ENCODE measurements at places on chromosomes 12 and 14.

GRCh38 chr14:69519204-69520100 lies 34.9 kb downstream of the PLEKHD1 start:
- no peak for DNase-seq

DNA sequence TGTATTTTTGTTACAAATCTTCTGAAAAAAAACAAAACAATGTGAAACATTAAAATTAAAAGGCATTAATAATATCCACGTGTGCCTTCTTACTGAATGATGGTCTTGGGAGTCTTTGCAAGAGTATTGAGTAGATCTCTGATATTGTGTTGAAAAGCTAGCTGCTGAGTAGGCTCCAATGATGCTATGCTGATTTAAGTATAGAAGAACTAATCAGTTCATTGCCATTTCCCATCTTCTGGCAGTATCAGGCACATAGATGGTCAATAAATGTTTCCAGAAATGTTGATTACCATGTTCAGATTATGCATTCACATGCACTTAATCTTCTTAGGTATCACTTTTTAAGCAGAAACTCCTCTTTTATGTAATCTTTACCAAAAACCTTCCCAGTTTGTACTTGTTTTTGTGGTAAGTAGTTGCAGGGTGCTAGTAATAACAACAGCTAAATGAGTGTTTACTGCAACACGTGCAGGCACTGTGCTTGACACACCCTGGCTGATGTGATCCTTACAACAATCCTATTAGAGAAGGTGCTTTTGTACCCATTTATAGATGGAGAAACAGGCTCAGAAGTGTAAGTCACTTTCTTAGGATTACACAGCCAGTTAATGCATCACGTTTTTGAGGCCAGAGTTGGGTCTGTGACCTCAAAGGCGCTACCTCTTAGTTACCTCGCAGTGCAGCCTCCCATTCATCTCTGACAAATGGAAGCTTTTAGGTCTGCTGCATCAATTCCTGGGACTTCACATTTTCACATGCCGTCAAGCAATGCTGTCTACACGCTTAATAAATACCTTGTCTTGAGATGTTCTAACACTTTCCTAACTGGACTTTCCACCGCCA lies 46.9 kb downstream of the EID3 start:
- no peak for DNase-seq

- DNase-seq = no peak
Observed at GRCh38 chr14:33985242-33985641, 34.4 kb upstream of the EGLN3 start.

- peak; percentile 69 for DNase-seq
Observed at GRCh38 chr14:100221533-100222223, 17.3 kb upstream of the YY1 start.

DNA sequence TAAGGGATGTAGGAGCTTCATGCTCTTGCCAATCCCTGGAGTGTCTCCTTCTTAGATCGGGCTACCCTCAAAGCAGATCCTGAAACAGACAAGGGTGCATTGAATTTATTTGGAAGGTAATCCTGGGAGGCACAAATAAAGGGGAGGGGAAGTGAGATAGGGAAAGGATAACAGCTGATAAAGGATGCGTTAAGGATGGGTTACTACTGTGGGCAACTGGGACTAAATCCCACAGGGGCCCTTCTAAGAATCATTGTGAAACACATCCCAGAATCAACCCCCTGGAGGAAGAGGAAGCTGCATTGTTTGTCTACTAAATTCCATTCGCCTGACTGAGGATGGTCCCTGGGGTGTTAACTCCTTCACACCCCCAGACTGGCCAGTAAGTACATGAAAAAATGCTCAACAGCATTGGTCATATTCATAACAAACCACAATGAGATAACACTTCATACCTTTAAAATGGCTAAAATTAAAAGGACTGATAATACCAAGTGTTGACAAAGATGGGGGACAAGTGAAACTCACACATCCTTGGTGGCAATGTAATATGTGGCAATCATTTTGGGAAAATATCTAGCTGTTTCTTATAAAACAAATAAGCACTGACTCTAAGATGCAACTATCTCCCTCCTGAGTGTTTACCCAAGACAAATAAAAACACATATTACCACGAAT lies 37.0 kb upstream of the CMKLR1 start:
- DNase-seq = no peak

- no peak for DNase-seq
Observed at GRCh38 chr12:53737093-53737808, 10.0 kb upstream of the CALCOCO1 start.

DNA sequence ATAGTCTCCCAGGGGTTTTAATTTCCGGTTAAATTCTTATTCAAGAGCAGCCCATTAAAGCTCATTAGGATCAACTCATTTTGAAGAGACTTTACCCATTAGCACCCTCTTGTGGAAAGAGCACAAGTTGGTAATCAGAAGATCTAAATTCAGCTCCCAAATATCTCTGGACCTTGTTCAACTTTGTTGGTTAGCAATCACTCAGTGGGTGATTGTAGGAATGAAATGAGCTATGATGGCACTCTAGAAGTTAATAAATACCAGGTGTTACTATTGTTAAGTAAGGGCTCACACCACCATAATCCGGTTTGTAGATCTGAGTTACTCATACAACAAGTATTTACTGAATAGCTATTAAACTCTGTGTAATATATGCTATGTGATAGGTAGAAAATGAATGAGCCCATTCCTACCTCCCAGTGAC lies 42.9 kb downstream of the TRIP11 start:
- DNase-seq = no peak

- no peak for DNase-seq
Observed at GRCh38 chr14:66944872-66945271, 244.4 kb upstream of the GARIN2 start.

DNA sequence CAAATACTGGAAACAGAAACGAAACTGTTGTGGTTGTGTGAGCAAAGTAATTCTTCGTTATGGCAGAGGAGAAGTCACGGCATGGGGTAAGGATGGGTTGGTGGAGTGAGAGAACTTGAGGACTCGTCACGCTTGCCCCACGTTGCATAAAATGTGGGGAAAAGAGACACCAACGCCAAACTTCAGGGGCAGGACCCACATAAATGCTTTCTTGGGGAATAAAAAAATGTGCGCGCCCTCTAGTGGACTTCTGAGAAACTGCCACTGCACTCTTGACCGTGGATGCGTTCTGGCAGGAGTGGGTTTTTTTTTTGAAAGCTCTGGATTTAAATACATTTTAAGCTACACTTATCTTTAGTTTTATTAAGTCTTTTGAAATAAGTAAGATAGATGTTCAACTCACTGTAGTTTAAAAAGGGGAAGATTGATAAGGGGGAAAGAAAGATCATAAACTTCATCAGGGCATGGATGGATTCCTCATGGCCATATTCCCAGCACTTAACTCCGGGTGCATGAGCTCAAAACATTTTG lies 4.1 kb upstream of the IGF1 start:
- no peak for DNase-seq

GRCh38 chr12:2551412-2551900 lies 243.3 kb upstream of the FKBP4 start:
- DNase-seq = no peak

DNA sequence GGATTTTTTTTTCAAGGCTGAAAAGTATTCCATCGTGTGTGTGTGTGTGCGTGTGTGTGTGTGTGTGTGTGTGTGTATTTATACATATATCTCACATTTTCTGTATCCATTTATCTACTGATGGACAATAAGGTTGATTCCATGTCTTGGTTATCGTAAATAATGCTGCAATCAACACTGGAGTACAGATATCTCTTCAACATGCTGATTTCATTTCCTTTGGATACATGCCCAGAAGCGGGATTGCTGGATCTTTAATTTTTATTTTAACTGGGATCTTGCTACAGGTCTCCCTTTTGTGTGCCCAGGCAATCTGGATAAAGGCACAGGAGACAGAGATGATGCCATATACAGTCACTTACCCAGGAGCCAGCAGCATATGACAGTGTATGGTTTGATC lies 338.1 kb downstream of the SOX5 start:
- DNase-seq = no peak

DNA sequence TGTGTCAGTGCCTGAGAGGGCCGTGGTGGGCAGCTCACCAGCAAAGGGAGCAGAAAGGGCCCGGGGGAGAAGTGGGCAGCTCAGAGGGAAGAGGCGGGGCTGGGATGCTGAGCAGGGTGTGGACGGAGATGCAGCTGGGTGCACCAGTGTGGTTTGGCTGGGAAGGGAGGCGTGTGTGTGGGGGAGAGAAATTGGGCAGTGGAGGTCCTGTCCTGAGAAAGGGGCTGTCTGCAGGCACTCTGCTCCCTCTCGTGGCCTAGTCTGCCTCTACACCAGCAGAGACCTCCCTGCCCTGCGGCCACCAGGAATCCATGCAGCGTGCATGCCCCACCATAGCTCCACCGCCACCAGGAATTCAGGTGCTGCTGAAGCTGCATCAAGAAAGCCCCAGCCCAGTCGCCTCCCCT lies 6.4 kb downstream of the TMEM121 start:
- DNase-seq = peak; percentile 57

GRCh38 chr12:105235281-105235731 lies 668 bp downstream of the APPL2 start:
- DNase-seq = no peak

- no peak for DNase-seq
Observed at GRCh38 chr12:27213830-27214787, 30.0 kb upstream of the STK38L start.

GRCh38 chr12:39586816-39587215 lies 32.8 kb downstream of the ABCD2 start:
- no peak for DNase-seq

GRCh38 chr12:6264402-6265037 lies 46.0 kb upstream of the PLEKHG6 start:
- DNase-seq = no peak

DNA sequence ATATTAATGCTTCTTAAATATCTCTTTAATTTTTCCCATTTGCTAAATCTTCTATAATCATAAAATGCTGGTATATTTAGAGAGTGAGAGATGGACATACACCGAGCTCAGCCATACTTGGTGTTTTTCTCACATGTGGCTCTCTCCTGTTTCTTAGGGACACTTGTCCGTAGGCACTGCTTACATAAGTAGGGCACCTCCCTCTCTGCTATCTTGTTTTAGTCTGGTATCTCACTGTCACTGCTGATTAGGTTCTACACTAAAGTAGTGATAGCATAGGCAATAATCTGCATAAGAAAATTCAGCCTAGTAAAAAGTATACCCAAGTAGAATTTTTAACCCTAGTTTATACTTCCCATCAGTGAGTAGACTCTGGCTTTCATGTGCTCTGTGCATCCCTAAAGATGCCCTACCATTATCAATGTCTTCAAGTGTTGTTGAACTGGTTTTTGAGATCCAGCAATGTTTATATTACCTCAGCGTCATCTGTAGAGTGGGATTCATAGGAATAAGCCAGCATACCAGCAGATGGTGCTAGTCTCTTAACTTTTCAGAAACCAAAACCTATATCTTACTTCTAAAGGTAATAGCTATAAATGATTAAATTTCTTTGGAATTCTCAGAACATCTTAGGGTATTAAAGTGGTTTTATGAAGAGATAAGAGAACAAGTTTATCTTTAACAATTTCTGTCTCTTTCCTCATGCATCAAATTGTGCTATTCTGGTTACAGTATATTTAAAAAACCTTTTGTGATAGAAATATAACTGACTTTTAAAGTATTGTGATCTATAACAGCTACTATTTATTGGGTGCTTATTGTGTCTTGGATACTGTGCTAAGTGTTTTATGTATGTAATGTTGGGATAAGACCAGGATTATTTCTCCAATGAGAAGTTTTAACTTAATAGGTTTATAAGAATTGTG lies 32.9 kb downstream of the ARID2 start:
- no peak for DNase-seq

- DNase-seq = no peak
Observed at GRCh38 chr12:103969391-103969790, 3.7 kb downstream of the TDG start.

DNA sequence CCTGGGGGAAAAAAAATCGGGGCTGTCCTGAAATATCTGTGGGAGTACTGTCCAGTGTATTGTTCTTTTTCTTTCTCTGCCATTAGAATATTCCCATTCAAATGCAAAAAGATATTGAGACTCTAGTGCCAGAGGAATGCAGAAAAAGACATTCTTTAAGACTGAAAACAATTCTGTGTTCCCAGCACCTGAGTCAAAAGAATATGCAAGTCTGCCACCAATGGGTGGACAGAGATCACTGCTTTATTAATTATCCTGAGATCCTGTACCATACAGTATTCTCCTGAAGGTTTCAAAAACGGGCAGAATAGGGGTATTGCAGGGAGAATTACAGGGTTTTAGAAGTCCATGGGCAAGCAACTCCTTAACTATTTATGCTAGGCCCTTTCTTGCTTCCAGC lies 361.8 kb downstream of the C12orf50 start:
- DNase-seq = no peak

DNA sequence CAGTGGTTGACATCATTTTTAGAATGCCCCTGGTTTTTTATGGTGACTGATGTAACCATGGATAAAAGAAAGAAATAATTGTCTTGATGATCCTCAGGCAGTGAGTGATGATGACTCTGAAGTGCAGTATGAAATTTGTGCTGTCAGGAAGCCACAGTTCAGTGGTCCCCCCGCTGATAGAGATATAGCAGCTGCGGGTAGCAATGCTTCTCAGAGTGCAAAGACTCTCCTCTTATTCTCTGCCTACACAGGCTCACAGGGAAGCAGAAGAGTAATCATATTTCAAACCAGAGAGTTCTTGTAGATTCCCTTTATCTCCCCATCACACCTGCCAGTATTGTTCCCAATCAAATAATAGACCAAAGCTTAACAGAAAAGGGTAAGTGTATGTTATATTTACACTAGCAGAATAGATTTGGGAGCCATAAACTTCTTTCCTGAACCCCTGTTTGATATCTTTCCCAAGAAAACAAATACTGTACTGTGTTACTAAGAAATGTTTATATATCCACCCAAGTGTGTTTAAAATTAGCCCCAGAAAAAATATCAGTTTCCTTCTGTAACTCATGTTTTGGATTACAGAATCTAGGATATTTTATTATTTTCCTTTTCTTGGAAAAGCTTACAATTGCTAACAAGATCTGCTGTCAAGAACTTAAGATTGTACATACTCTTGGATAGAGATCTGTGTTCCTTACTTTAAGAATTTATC lies 1817.4 kb upstream of the FLRT2 start:
- DNase-seq = no peak

DNA sequence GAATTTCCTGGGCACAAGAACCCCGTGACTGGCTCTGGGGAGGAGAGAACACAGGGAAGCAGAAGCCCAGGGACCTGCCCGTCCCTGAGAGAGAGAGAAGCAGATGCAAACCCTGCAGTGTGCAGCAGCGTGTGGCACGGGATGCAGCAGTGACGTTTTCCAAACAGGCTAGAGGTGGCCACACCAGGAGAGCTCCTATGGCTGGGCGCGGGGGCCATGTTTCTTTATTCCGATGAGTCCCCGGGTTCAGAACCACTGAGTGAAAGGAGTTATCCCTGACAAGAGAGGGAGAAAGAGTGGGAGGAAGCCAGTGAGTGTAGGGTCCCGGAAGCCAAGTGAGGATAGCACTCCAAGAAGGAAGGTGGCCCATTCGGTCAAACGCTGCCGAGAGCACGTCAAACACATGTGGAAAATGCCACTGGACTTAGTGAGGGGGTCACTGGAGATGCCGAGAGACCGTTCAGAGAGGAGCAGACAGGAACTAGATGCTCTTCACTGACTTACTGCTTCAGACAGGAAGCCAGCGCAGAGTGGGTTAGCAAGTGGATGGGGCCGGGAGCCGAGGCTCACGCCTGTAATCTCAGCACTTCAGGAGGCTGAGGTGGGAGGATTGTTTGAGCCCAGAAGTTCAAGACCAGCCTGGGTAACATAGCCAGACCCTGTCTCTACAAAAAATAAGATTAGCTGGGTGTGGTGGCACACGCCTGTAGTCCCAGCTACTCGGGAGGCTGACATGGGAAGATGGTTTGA lies 123.0 kb downstream of the BCL11B start:
- DNase-seq = no peak

GRCh38 chr12:18906395-18906794 lies 168.5 kb downstream of the CAPZA3 start:
- DNase-seq = peak; percentile 48
